Left renal cortex interstitium (tissue), 4 donors: ENCODE measurements at places on chromosomes 1 and 21.

DNA sequence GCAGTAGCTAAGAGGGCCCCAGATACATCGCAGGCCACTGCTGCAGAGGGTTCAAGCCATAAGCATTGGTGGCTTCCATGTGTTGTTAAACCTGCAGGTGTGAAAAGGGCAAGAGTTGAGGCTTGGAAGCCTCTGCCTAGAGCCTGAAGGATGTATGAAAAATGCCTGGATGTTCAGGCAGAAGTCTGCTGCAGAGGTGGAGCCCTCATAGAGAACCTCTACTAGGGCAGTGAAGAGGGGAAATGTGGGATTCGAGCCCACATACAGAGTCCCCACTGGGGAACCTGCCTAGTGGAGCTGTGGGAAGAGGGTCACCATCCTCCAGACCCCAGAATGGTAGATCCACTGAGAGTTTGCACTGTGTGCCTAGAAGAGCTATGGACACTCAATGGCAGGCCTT, 30.6 kb upstream of the ADGRL4 start:
- no peak for DNase-seq

- no peak for DNase-seq
These were observed 45.9 kb downstream of the BTBD8 start for GRCh38 chr1:92126088-92126487.

- no peak for DNase-seq
These were observed 618 bp downstream of the HNRNPR start for GRCh38 chr1:23343221-23344110.

- no peak for DNase-seq
These were observed 5.3 kb downstream of the FTCD start for GRCh38 chr21:46150073-46150472.

DNA sequence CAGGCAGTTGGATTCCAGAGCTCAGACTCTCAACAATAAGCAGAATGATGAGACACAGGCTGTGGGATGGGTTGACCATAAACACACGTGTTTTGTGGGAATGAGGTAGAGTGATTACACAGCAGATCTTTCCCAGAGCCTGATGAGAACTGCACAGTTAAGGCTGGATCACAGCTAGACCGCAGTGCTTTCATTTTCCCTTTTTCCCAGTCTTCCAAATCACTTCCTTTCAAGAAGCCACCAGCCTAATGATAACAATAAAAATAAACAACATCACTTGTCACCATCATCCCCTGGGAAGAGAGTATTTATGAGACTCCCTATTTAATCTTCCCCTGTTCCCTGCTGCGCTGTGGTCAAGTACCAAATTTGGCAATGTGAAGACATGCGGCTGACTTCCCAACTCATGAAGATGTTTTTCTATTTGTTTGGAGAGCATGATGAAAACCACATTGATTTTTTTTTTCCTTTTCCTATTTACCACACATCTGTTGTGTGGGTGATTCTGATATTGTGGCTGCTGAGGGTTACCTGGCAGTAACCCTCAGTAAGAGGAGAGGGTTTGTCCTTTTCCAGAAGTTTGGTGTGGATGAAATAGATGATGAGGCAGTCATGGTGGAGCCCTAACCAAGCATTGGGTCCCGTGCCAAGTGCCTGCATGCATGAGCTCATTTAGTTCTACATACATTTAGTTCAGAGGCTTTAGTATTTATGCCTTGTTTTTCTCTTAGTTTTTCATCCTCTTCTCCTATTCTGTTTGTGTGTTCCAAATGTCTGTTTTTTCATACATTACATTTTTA, 248.9 kb upstream of the HOOK1 start:
- DNase-seq = no peak

GRCh38 chr1:203324105-203325025, 19.0 kb downstream of the BTG2 start:
- no peak for DNase-seq

DNA sequence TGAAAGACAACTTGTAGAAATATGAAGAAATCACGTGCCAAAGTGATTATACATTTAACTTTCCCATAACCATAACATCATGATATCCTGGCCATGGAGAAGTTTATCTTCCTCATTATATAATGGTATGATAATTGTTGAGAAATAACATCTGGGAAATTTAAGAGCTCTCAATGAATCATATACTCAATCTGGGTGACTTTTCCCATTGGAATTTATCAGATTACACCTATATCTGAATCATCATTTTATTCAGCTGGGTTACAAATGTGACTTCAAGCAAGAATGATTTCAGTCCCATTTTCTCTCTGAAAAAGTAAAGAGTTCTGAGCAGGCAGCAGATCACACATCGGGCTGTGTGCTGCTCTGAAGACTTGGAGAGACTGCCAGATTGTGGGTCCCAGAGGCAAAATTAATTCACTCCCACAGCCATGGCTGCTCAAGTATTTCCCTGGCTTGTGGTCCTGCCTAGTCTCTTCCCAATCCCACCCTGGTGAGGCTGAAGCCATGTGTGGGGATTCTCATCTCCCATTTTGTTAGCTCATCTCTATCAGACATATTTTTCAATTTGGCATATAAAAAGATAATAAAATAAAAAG, 278.0 kb downstream of the MRPL39 start:
- DNase-seq = no peak

DNA sequence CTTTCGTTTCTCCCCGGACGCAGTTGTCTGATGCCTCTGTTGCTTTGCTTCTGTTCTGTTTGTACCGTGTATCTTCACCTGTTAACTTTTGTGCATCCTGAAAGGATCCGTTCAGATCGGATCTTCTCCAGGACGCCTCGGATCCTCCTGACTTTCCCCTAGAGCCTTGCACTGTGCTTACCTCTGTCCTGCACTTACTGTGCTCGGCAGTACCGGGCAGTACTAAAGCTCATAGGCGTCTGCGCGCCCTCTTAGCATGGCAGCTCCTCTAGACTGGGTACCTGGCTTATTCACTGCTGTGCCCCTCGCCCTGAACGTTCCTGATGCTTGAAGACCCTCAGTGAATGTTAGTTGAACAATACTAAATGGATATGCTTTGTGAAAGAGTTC, 934 bp downstream of the SCP2 start:
- no peak for DNase-seq

DNA sequence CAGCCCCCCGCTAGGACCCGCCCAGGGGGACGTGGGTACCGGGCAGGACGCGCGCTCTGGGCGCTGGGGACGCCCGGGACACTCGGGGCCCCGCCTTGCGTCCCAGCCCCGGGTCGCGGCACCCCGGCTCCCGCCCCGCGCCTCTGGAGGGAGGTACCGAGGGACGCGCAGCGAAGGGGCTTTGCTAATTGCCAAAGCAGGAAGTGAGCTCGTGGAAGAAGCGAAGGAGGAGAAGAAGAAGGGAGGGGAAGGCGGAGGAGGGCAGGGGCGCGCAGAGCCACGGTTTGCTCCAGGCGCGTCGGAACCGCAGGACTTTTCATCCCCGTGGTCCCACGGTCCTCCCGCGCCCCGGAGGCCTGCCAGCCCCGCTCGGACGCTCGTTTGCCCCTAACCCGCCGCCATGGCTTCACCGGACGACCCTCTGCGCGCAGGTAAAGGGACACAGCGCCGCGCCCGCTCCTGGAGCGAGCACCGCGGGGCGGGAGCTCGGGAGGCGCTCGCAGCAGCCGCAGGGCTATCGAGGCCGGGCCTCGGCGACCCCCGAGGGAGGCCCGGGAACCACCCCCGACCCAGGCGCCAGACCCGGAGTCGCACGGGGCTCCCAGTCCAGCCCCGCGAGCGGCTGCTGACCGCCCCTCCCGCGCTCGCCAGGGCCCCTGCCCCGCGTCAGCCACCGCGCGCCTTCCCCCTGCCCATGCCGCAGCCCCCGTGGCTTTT, 1.3 kb downstream of the EDARADD start:
- no peak for DNase-seq

DNA sequence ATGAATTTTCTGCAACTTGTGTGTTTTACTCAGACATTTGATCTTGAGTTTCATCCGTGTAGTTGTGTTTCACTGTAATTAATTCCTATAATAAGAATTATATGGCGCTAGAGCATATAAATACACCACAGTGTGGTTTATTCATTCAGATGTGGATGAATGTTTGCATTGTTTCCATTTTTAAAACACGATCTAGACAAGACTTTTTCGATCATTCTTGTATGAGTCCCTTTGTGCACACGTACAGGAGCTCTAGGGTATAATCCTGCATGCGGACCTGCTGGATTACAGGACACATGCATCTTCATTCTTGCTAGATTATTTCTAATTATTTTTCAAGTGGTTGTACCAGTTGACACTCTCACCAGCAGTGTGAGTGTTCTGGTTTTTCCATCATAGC, 46.8 kb upstream of the CNIH3 start:
- DNase-seq = no peak
